Stimulated activated CD4-positive, alpha-beta T cell treated with anti-CD3 and anti-CD28 coated beads, TNF-alpha, amount 100 ng/mL, for 1 hour (primary cell): ENCODE measurements at places on chromosomes 12 and 14.

- DNase-seq, result no peak
Measured at GRCh38 chr12:27467641-27468040, 21.1 kb downstream of the SMCO2 start.

DNA sequence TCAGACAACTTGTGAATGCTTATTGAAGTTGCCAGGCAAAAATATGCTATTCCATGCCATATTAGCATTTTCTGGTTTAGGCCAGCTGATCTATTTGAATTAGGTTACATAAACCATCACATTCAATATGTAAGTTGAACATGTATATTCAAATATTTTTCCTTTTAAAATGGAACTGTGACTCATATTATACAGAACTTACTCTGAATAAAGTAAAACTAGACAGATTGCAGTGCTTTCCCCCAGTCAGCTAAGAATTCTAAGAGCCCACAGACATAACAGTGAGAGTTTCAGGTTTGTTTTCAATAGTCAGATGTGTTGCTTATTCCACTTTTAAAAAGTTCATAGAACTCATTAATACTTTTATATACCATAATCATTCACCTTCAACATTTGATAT lies 119.8 kb downstream of the MGST1 start:
- DNase-seq, result no peak

- DNase-seq, result no peak
Measured at GRCh38 chr12:45268672-45269411, 52.9 kb downstream of the ANO6 start.

DNA sequence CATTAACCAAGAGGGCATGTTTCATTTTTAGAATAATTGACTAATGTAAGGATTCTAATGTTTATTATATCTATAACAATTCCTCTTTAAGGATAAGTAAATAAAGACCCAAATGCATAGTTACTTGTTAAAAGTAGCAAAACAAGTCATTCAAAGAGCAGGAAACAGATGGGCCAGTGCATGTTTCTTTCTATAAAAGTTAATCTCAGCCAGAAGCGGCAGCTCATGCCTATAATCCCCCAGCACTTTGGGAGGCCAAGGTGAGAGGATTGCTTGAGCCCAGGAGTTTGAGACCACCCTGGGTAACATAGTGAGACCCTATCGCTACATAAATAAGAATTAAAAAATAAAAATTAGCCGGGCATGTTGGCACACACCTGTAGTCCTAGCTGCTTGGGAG lies 391.0 kb upstream of the RGS6 start:
- DNase-seq, result no peak

- no peak for DNase-seq
Measured at GRCh38 chr14:85306024-85306423, 223.9 kb upstream of the FLRT2 start.

GRCh38 chr12:52895726-52896189 lies 9.1 kb downstream of the KRT8 start:
- DNase-seq, result no peak
